ENCODE measurements at places on chromosomes 13 and 19.

DNA sequence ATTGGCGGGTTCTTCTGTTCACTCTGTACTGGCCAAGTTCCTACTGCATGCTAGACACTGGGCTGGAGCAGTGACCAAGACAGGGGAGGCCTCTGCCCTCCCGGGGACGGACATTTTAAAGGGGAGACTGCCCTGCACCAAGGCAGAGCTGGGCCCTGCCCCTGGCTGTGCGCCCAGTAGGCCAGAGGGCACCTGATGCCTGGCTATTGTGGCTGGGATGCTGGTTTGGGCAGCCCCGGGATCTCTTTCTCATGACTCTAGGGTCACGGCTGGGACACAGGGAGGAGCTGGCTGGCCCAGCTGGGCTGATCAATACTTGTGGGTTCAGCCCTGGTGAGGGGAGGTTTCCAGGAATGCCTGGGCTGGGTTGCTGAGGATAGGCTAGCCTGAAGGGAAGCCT lies 17.7 kb downstream of the LIPE start:
- no peak for DNase-seq

DNA sequence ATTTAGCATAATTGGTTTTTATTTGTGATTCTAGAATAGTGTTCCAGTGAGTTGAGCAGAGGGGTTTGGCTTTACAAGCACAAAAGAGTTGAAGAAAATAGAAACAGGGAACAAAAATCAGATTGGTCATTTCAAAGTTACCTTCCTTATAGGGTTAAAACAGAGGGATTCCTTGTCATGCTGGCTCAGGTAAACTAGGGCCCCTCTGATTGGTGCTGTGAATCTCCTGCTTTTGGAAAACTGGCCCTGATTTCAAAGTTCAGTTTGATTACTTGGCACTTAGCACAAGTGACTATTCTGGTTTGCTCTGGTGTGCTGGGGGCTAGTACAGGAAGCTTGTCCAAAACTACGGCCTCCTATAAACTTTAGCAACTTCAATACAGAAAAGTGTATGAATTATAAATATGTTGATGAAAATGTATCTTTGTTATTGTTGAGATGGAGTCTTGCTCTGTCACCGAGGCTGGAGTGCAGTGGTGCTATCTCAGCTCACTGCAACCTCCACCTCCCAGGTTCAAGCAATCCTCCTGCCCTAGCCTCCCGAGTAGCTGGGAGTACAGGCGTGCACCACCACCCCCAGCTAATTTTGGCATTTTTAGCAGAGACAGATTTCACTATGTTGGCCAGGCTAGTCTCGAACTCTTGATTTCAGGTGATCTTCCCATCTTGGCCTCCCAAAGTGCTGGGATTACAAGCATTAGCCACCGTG lies 1.9 kb upstream of the MRPS31 start:
- no peak for DNase-seq

DNA sequence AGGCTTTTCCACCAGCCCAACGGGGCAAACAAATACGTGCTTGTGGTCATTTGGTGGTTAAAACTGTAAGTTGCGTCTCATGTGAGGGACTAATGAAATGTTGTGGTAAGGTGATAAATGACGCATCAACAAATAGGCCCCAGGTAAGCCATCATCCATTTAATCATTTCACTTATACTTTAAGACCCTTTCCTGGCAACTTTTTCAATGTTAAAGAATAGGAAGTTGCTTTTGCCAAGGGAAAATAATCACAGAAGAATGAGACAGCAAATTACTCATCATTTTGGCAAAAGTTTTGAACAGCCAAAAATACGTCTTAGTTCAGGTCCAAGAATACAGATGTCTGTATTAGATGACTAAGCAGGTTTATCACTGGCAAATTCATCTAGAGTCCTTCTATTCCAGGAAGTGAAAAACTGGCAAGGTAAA lies 660.4 kb downstream of the SLITRK1 start:
- no peak for DNase-seq

DNA sequence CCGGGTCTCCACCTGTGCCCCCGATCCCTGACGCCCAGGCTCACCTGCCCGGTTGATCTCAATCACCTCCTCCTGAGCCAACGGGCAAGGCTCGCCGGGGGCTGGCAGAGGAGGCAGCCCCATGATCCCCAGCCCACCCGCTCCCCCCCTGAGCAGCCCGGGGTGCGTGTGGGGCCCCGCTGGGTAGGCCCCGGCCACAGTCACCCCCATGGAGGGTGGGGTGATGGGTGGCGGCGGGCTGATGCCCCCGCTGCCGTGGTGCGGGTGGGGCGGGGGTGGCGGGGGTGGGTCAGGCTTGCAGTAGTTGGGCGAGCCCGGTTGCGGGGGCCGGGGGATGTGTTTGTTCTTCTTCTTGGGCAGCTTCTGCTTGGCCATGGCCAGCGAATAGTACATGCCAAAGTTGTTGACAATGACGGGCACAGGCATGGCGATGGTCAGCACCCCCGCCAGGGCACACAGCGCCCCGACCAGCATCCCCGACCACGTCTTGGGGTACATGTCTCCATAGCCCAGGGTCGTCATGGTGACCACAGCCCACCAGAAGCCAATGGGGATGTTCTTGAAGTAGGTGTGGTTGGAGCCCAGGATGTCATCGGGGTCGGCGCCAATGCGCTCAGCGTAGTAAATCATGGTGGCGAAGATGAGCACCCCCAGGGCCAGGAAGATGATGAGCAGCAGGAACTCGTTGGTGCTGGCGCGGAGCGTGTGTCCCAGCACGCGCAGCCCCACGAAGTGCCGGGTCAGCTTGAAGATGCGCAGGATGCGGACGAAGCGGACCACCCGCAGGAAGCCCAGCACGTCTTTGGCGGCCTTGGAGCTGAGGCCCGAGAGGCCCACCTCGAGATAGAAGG lies 6.0 kb downstream of the KCNC3 start:
- DNase-seq: no peak

DNA sequence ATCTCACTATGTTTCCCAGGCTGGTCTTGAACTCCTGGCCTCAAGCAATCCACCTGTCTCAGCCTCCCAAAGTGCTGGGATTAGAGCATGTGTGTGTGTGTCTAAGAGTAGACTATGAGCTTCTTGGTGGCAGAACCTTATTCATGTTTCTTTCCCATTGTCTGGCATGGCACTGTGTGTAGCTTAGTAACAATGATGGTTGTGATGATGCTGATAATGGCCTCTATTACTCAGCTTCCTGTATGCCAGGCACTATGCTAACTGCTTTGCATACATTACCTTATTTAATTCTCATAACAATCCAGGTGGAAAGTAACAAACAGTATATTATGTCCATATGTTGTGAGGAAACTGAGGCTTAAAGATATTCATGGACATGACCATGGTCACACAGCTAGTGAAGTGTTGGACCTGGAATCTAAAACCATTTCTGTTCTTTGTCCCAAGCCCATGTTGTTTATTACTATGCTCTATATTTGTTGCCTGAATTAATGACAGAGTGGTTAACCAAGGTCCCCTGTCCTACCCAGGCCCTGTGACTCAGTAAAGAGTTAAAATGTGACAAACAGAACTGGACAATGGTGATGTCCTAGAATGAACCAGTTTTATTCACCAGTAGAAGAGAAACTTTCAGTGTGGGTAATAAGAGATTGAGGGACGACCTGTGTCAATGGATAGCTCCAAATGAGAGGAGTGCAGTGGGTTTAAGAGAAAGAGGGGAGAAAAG lies 109.6 kb downstream of the KLF5 start:
- DNase-seq: no peak

DNA sequence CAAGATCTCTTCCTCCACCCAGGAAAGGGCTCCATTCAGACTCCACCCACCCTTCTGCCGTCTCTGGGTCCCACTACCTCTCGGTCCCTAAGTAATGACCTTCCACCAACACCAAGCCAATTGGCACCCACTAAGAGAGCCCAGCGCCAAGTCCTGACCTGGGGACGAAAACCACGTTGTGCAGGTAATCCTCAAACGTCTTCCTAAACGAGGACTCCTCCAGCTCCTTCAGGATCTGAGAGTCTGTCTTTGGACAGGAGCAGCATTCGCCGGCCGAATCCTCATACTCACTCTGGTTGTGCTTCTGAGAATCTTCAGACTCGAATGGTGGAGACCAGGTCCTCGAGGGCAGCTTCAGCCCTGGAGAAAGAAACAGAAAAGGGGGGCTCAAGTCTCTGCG lies 83.1 kb downstream of the ZNF557 start:
- DNase-seq: no peak

GRCh38 chr13:110368408-110368807 lies 61.3 kb downstream of the COL4A2 start:
- no peak for DNase-seq

GRCh38 chr19:48183356-48183755 lies 12.9 kb downstream of the ZSWIM9 start:
- DNase-seq: no peak

DNA sequence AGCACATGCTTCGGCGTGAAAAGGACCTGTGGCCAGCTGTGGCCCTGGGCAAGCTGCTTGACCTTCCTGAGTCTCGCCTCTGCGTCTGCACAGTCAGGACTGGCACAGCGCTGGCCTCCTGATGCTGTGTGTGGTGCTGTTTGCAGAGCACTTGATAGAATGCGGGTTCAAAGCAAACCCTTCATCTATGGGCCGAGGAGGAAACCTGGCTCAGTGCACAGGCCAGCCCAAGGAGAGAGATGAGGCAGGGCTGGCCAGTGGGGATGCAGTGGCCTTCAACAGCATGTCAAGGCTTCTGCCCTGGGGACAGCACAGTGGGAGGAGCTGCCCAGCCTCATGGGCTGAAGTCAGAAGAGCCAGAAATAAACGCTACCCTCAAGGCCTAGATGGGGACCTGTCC lies 21.3 kb upstream of the VSTM2B start:
- DNase-seq: no peak
